ENCODE measurements at places on chromosomes 7 and 10. TPM values are rescaled to one million over a fixed set of nuclear protein-coding genes. Genes with fewer than 3 reads are reported as not detected.

PNLIPRP2 gene
- not detected for total RNA-seq

LRMDA gene
- total RNA-seq = 2.0 TPM

WDR86 gene
- total RNA-seq = 3.8 TPM

FFAR4 gene
- total RNA-seq = not detected

CADPS2 gene
- 29.1 TPM for total RNA-seq

IFIT1 gene
- 42.3 TPM for total RNA-seq

IKZF1 gene
- not detected for total RNA-seq

NODAL gene
- not detected for total RNA-seq

NUTM2B gene
- 1.2 TPM for total RNA-seq

ANKIB1 gene
- total RNA-seq = 58.6 TPM

PRPS1L1 gene
- not detected for total RNA-seq

IGFBP1 gene
- not detected for total RNA-seq

CYP3A5 gene
- total RNA-seq = 0.44 TPM

HGF gene
- 80.7 TPM for total RNA-seq

RAB19 gene
- not detected for total RNA-seq

PLAU gene
- total RNA-seq = 114 TPM

COL13A1 gene
- total RNA-seq = 21.5 TPM

FBXO24 gene
- 0.33 TPM for total RNA-seq

CEP41 gene
- 16.4 TPM for total RNA-seq

C10orf95 gene
- total RNA-seq = not detected

UPF2 gene
- total RNA-seq = 24.6 TPM

RPEL1 gene
- under 0.01 TPM for total RNA-seq

TMEM139 gene
- 0.50 TPM for total RNA-seq

FGFR2 gene
- 0.17 TPM for total RNA-seq
